ENCODE measurements at places on chromosomes 13 and 19. TPM values are rescaled to one million over a fixed set of nuclear protein-coding genes. Genes with fewer than 3 reads are reported as not detected.

MTUS2 gene
- total RNA-seq, result 1.2 TPM

PSG3 gene
- not detected for total RNA-seq

ACER1 gene
- total RNA-seq, result not detected

UHRF1 gene
- 15.7 TPM for total RNA-seq

PEPD gene
- 55.6 TPM for total RNA-seq

KLK5 gene
- 0.38 TPM for total RNA-seq

CC2D1A gene
- total RNA-seq, result 33.7 TPM

C5AR2 gene
- total RNA-seq, result 0.34 TPM

DNAAF3 gene
- 2.2 TPM for total RNA-seq

SYNE4 gene
- total RNA-seq, result 0.49 TPM

GNG8 gene
- total RNA-seq, result not detected

GRCh38 chr13:106275446-106276032 is 259.9 kb downstream of the EFNB2 start:
- no peak for DNase-seq

- DNase-seq, result no peak
Observed at GRCh38 chr19:55289117-55289796, 5.5 kb downstream of the BRSK1 start.

- DNase-seq, result no peak
Observed at GRCh38 chr13:39503048-39503447, 99.9 kb downstream of the LHFPL6 start.

- no peak for DNase-seq
Observed at GRCh38 chr13:37047032-37047431, 12.5 kb downstream of the SUPT20H start.

DNA sequence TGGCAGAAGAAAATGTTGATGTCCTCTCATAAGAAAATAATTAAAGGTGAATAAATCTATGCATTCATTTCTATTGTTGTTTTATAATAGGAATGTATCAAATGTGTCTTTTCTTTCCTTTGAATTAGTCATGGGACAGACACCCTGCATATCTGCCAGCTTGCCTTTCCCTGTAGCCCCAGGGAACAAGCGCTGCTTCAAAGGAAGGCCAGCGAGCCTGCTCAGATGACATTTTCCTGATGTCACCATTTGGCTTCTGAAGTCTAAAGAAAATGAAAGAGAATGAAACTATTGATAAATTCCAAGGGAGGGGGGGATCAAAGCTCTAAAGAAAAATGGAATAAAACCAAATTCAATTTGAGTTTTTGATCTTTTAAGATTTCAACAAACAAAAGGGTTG is 574.8 kb downstream of the IRS2 start:
- DNase-seq, result no peak

DNA sequence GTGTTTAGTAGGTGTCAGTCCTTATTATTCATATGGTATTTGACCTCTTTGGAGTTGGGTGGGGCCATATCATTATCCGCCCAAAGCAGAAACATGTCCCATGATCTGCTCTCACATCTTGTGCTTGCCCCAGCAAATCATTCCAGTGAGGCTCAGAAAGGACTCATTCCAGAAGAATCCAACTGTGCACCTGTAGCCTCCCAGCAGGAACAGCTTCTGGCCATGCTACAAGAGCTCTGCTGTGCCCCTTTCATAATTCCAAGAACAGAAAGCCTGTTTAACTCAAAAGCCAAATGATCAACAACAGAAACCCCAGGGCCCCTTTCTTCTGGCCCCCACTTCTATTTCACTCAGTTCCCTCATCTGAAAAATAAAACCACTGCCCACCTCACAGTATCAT is 673.1 kb downstream of the DIAPH3 start:
- DNase-seq, result no peak

DNA sequence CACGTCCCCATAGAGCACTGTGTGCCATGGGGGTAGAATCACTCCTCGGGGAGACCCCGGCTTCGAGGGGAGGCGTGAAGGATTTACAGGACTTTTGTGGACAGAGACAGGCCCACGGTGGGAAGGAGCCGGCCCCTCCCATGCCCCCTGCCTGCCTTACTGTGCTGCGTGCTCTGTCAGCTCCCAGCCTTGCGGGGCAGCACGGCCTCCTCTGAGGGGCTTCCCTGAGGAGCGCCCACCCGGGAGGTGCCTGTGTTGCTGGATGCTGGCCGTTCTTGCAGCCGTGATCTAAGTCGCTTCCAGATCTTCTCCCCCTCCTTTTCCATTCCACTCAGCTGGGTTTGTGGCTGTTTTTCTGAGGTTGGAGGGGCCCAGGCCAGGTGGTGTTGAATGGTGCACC is 29.1 kb downstream of the PLEKHJ1 start:
- DNase-seq, result no peak

GRCh38 chr19:42277821-42278451 is 8.9 kb downstream of the CIC start:
- peak; percentile 96 for DNase-seq

- no peak for DNase-seq
Observed at GRCh38 chr13:39095500-39095899, 57.2 kb downstream of the NHLRC3 start.

- DNase-seq, result no peak
Observed at GRCh38 chr19:49574206-49574755, 6.1 kb downstream of the NOSIP start.

DNA sequence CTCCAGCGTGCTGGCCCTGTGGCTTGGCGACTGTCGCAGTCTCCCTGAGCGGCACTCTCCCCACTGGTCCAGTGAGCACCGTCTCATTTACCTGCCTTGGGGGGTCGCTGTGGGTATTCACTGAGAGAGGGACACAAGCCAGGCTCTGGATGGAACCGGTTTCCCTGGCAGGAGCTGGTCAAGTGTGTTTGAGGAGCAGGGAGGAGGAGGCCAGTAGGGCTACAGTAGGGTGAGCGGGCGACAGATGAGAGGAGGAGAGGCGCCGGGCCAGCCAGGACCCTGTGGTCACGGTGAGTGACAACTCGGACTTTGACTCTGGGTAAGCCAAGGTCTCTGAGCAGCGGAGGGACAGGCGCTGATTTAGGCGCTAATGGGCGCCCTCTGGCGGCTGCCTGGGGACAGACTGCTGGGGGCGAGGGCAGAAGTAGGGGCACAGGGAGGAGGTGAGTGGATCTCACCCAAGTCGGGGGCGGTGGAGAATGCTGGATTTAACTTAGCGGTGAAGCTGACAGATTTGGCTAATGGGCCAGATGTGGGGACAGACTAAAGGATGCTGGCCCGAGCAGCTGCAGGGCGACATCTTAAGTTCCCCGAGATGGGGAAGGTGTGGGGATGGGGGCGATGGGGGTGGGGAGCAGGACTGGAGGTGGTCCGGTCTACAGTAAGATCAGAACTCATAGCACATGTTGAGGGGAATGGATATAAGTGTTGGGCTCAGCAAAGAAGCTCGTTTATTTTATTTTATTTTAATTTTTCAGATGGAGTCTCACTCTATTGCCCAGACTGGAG is 4.7 kb upstream of the PRMT1 start:
- no peak for DNase-seq

DNA sequence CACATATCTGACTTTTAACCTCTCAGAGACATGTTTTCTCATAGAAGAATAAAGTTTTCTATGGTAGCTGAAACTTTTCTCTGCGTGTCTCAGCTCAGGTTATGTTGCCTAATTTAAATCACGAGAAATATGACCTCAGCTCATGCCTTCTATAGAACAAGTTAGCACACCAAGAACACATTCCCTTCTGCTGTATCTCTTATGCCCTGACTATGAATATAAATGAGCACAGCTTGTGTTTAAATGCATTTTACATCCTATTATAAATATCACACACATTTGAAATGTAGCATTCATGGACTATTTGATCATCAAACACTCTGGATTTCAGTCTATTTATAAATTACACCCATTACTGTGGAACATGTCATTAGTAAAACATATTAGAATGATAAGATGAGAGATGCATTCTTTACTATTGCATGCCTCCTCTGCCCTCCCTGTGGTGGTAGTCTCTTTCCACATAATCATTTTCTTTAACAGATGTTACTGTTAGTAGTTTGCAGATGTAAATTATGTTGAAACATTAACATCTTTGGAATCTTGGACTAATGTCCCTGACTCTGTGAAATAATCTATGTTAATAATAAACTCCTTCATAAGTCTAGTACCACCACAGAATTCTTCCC is 2044.9 kb upstream of the PCDH20 start:
- DNase-seq, result no peak

- DNase-seq, result no peak
Observed at GRCh38 chr19:4654437-4655361, 15.4 kb downstream of the TNFAIP8L1 start.

- no peak for DNase-seq
Observed at GRCh38 chr19:734716-735115, 16.2 kb upstream of the MISP start.

DNA sequence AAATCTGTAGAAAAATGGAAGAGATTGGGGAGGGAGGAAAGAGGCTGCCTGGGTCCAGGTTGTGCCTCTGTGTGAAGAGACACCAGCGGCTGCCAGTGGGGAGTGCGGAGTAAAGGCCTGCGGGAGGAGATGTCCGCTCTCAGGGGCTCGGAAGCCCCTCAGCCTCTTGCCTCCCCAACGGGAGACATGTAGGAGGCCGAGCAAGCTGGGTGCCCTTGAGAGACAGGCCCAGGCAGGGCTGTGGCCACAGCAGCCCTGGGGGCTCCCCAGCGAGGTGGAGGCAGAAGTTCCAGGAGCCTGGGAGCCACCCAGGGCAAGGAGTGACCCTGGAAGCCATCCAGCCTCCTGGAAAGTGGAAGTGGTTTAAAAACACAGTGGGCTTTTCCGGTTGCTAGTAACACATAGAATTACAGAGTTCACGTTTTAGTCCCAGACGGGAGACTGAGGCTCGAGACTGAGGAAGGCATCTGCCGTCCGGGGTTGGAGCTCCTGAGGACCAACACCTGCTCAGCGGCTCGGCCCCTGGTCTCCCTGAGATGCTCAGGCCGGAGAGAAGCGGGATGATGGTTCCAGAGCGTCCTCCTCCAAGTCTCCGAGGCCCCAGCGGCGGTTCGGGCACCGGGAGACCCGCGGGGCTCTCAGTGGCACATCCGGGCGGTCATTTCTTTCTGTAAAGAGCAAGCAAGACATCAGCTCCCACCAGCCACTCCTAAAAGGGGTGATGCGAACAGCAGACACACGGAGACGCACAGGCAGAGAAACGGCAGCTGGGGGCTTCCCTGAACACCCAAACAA is 21.9 kb upstream of the MKNK2 start:
- no peak for DNase-seq

DNA sequence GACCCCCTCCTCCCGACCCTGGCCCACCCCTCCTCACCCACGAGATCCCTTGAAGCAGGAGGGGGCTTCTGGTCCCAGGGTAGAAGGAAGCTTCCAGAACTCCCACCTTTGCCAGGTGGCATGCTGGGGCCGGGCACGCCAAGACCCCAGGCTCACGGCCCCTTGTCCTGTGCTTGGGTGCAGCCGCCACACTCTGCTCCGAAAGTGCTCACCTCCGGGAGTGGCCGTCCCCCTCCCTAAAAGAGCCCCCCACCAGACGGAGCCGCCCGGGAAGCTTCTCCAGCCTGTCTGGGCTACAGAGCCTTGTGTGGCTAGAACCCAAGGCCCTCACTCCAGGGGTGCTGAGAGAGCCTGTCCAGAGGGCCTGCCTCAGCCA is 1.8 kb upstream of the EFNA2 start:
- DNase-seq, result no peak

- no peak for DNase-seq
Observed at GRCh38 chr13:29877456-29878078, 27.1 kb upstream of the UBL3 start.

DNA sequence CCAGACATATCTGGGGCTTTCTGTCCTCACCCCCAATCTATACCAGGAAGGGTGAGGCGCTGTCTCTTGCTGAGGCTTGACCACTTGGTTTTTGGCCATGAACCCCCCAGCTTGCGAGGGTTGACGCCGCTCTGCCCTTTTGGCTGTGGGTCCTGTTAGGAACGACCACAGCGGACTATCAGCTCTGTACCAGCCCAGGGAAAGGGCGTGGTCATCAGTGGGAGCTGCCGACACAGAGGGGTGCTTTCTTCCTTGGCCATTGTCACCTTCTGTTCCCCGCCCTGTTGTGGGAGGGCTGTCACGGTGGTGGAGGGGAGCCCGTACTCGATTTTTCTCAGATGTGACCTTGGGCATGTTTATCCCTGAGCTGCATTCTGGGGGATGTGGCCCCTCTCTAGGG is 5.7 kb downstream of the DCAF15 start:
- DNase-seq, result no peak

GRCh38 chr13:90951663-90952062 is 395.8 kb upstream of the MIR17HG start:
- no peak for DNase-seq

GRCh38 chr19:1513499-1514294 is 878 bp upstream of the ADAMTSL5 start:
- DNase-seq, result no peak

GRCh38 chr19:1066251-1066747 is 668 bp upstream of the ARHGAP45 start:
- DNase-seq, result no peak

- no peak for DNase-seq
Observed at GRCh38 chr13:106532111-106532929, 3.1 kb downstream of the EFNB2 start.

DNA sequence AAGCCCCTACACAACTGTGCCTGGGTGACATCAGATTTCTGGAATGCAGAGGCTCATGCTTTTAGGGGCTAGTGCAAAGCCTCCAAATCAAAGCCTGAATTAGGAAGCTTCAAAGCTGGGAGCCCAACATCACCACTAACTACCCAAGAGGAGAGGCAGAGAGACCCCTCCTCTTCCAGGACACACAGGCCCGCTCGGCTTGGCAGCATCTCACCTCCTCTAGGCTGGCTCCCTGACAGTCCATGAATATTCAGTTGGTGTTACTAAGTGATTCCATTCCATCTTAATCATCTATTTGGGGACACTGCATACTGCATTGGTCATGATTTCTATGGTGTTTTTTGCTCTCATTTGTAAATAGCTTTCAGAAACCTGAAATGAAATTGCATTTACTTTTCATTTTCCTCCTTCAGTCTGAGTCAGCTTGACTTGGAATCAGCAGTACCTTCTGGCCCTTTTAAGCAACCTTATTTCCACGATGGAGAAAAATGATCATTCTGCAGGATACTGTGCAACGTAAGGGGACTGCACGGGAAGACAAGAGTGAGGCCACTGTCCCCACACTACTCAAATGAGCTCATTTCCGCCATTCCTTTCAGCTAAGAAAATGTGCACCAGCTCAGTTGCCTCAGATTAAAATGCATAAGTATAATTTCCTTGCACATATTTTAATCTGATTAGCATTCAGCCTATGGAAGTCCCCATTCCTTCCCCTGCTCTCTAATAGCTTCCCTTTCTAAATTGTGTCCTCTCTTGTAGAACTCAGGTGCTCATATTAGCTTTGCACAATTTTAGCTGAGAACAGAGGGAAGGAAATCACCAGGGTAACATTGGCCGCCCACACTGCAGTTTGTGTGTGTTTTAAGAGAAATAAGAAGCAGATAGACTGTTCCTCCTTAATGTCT is 219.9 kb downstream of the RFC3 start:
- DNase-seq, result no peak

DNA sequence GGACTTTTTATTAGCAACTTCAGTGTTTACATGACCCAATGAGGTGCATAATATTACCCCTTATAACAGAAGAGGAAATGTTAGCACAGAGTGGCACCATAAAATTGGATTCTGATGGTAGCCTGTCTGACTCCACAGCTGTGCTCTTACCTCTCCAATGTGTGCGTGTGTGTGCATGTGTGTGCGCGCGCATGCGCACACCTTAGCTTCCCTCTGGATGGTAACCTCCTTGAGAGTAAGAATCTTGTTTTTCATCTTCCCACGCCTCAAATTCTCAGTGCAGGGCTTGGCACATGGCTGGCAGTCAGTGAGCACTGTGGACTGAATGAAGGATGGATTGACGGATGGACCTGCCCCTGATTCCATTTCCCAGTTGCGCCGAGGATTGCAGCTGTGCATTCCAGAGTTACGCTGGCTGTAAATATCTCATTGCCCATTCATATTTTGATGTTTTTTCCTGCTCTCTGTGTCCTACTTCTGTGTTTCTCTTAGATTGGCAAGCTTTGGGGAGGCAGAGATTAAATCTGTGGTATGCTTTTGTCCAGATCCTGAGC is 99.2 kb upstream of the WASF3 start:
- no peak for DNase-seq
